Left lung (tissue), 14 donors: ENCODE measurements at places on chromosomes 6 and 20. TPM values are rescaled to one million over a fixed set of nuclear protein-coding genes. Genes with fewer than 3 reads are reported as not detected.

DNA sequence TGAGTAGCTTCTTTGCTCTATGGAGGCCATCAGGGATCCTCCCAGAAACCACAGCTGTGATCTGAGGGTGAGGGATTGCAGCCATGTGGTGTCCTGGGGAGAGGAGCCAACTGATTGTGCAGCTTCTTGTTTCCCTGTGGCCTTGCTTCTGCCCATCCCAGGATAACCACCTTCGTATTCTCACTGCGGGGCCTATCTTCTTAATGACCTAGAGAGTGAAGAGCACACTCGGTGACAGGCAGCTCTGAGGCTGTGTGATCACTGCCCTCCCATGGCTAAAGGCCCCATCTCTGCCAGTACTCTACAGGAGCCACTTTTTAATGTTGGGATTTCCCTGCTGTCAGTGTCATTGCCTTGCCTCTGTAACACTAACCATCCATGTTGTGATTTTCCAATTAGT is 5.3 kb upstream of the RAET1L start:
- H3K4me1 ChIP-seq = peaks cover 5% of the 10 kb centered on the region
- H3K4me3 ChIP-seq = no peak overlapping the region
- H3K36me3 ChIP-seq = no peaks in the 10 kb centered on the region

DNA sequence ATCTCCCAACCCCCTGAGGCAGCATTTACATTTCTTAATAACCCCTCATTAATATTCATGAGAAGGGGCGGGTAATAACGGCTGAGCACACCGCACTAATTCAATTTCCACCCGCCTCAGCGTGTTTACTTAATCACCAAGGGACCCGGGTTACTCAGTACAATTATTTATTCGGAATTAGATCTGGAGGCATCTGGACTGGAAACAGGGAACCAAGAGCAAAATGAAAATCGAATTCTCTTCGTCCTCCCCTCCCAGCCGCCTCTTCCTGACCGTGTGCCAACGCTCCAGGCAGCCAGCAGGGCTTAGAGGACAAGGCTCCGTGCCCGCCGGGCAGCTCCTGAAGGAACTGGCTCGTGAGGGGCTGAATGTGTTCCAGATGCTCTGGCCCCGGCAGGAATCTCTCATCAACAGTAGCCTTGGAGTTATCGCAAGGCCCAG is 23.5 kb upstream of the CTNNBL1 start:
- no peak overlapping the region for H3K27ac ChIP-seq
- peak overlapping the region; percentile 2 for H3K4me3 ChIP-seq
- H3K27me3 ChIP-seq = peaks cover 18% of the 10 kb centered on the region
- H3K4me1 ChIP-seq = no peaks in the 10 kb centered on the region
- DNase-seq = peak; percentile 21
- no peaks in the 10 kb centered on the region for H3K36me3 ChIP-seq

DNA sequence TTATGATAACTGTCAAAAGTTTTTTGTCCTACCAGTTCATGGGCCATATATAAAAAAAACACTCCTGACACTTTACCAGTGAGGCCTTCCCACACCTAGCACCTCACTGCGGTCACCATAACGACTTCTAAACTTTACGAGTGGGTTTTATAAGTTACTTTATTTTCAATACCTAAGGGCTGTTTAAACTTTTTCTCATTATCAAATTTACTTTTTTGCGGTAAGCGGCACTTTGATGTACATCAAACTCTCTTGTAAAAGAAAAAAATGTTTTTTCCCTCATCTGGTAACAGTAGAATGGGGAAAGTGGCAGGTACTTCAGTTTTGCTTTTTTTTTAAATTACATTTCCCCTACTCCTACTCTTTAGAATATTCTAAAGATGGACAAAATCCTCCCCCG is 36.2 kb downstream of the FYN start:
- H3K4me3 ChIP-seq = no peak overlapping the region
- H3K27ac ChIP-seq = no peak overlapping the region
- H3K27me3 ChIP-seq = no peaks in the 10 kb centered on the region

DNA sequence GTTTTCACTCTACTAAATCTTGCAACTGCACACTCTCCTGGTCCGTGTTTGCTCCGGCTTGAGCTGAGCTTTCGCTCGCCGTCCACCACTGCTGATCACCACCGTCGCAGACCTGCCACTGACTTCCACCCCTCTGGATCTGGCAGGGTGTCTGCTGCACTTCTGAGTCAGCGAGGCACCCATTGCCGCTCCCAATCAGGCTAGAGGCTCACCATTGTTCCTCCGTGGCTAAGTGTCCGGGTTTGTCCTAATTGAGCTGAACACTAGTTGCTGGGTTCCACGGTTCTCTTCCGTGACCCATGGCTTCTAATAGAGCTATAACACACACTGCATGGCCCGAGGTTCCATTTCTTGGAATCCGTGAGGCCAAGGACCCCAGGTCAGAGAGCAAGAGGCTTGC is 98.6 kb upstream of the GPR6 start:
- no peaks in the 10 kb centered on the region for H3K4me1 ChIP-seq
- DNase-seq = no peak
- no peaks in the 10 kb centered on the region for H3K27me3 ChIP-seq
- no peaks in the 10 kb centered on the region for H3K36me3 ChIP-seq

DNA sequence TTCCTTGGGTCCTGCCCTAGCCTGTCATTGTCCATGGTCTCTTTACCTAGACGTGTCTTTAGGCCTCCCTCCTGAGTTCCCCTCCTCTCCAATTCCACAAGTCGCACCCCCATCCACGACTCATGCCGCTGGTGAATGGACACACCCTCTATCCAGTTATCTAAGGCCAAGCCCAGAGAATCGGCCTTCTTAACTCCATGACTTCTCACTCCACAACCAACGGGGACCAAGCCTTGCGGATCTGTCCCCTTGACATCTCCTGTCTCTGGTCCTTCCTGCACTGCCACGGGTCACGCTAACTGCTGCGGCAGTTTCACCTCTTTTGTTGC is 7.0 kb upstream of the RREB1 start:
- no peaks in the 10 kb centered on the region for H3K36me3 ChIP-seq
- no peak for DNase-seq
- no peaks in the 10 kb centered on the region for H3K4me1 ChIP-seq
- H3K27me3 ChIP-seq = no peaks in the 10 kb centered on the region

DNA sequence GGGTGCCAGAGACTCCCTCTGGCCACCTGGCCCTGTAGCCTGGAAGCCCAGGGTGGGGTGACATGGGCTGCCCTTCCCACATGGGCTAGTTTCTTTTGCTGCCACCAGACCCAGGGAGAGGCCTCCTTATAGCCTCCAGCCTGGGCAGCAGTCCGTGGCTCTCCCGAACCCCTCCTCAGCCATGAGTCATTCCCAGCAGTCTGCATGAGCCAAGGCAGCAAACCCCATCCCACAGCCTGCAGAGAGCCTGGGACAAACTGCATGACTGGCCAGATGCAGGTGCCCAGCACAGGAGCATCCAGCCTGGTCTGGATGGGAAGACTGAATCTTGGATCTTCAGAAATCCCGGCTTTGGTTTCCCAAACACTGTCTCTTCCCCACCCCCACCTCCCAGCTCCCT is 75.7 kb downstream of the MRPL14 start:
- H3K27me3 ChIP-seq = no peaks in the 10 kb centered on the region
- H3K4me1 ChIP-seq = peaks cover 28% of the 10 kb centered on the region
- no peak for DNase-seq
- no peaks in the 10 kb centered on the region for H3K36me3 ChIP-seq

GRCh38 chr6:146433881-146434731 is 109.5 kb upstream of the RAB32 start:
- no peaks in the 10 kb centered on the region for H3K36me3 ChIP-seq
- peak overlapping the region; percentile 26 for H3K4me3 ChIP-seq
- H3K27me3 ChIP-seq = peaks cover 7% of the 10 kb centered on the region
- H3K27ac ChIP-seq = no peak overlapping the region

GRCh38 chr6:107594736-107595135 is 104.8 kb downstream of the SOBP start:
- no peak for DNase-seq
- H3K36me3 ChIP-seq = no peaks in the 10 kb centered on the region
- no peak overlapping the region for H3K27ac ChIP-seq
- no peak overlapping the region for H3K4me3 ChIP-seq

- H3K36me3 ChIP-seq = no peaks in the 10 kb centered on the region
- no peaks in the 10 kb centered on the region for H3K27me3 ChIP-seq
- DNase-seq = no peak
- no peak overlapping the region for H3K4me3 ChIP-seq
Measured at GRCh38 chr6:15255481-15255880, 9.6 kb downstream of the JARID2 start.

- peak overlapping the region; percentile 99 for H3K27ac ChIP-seq
- no peak overlapping the region for H3K4me3 ChIP-seq
- no peak for DNase-seq
- H3K36me3 ChIP-seq = no peaks in the 10 kb centered on the region
- H3K27me3 ChIP-seq = no peaks in the 10 kb centered on the region
Measured at GRCh38 chr20:31717478-31718201, 5.0 kb downstream of the BCL2L1 start.

- no peaks in the 10 kb centered on the region for H3K27me3 ChIP-seq
- no peaks in the 10 kb centered on the region for H3K36me3 ChIP-seq
- no peak overlapping the region for H3K27ac ChIP-seq
Measured at GRCh38 chr6:35453236-35453635, 1.1 kb downstream of the FANCE start.

DNA sequence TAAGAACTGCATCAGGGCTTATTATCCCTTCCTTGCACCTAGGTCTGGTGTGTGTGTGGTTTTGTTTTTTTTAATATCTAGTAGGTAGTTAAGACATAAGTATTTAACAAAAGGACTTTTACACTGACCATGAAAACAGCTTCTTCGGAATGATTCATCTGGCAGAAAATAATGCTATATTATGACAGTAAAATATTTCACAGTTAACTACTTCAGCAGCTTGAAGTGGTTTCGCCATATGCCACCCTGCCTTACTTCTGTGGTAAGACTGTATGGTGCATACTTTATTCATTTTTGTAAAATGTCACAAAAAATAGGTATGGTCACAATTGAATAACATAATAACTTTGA is 858 bp upstream of the PTPRK start:
- H3K4me3 ChIP-seq = peak overlapping the region; percentile 54
- DNase-seq = no peak
- peak overlapping the region; percentile 84 for H3K27ac ChIP-seq
- H3K4me1 ChIP-seq = peaks cover 24% of the 10 kb centered on the region

- H3K27me3 ChIP-seq = no peaks in the 10 kb centered on the region
- no peak for DNase-seq
- H3K27ac ChIP-seq = no peak overlapping the region
- no peaks in the 10 kb centered on the region for H3K36me3 ChIP-seq
- H3K4me3 ChIP-seq = no peak overlapping the region
Measured at GRCh38 chr6:136520517-136520916, 29.7 kb downstream of the MAP7 start.

- H3K27ac ChIP-seq = no peak overlapping the region
- H3K4me1 ChIP-seq = no peaks in the 10 kb centered on the region
- H3K27me3 ChIP-seq = no peaks in the 10 kb centered on the region
- no peak overlapping the region for H3K4me3 ChIP-seq
- DNase-seq = no peak
Measured at GRCh38 chr6:121759370-121759769, 323.9 kb downstream of the GJA1 start.

DNA sequence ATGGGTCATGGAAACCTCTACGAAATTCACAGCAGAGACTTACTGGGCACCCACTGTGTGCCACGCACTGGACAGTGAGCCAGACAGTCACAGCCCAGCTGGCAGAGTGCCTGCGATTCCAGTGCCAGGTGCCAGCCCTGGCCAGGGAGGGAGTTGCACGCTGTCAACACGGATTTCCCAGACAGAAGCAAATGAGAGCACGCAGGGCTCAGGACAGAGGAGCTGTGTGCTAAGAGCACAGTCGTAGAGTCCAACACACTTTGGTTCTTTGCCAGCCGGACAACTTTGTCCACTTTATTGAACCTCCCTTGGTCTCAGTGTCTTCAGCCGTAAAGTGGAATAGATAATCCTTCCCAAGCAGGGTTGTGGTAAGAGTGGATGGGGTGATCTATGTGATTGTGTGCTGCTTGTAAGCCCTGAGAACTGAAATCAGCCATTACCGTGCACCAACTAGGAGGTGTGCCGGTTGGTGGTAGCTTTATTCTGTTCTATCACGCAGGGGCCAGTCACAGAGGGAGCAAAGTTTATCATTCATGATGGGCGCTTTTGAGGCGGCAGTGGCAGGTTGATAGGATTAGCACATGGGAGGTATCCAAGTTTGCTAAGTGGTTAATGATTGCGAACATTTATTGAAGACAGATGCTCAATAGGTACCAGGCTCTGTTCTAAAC is 40.6 kb downstream of the SIRPA start:
- H3K27me3 ChIP-seq = no peaks in the 10 kb centered on the region
- peaks cover 59% of the 10 kb centered on the region for H3K36me3 ChIP-seq
- no peak for DNase-seq

DNA sequence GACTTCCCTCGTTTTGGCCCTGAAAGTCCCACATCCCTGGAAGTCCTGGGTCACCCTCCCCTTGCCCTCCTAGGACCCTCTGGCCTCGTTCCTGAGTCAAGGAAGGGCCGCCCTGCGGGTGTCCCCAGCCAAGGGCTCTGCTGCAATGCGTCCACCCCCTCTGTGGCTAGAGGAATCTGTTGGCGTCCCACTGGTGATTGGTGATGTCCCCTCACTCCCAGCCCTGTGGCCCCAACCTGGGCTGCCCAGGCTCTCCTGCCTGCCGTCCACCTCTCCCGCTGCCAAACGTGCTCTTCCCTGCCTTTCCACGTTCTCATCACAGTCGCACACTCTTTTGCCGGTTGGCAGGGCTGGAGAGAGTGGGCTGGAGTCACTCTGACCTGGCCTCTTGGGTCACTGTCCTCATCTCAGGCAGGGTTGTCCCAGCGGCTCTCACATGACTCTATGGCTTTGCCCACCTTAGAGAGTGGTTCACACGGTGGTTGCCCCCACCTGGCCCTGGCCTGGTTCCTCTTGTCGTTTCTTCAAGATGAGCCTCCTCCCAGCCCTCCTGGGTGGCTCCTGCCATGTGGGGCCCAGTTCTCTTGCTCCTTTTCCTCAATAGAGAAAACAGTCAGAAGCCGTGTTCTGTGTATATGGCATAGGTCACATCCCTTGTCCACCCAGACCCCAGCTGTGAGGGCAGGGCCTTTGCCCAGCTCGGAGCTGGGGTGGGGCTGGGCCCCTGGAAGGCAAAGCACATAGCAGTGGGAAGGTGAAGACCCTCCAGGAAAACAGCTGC is 100.9 kb downstream of the TMEM242 start:
- no peak for DNase-seq
- no peaks in the 10 kb centered on the region for H3K36me3 ChIP-seq
- H3K4me1 ChIP-seq = peaks cover 6% of the 10 kb centered on the region
- H3K4me3 ChIP-seq = no peak overlapping the region

Gene SLC17A9
- 18.1 TPM for total RNA-seq

Gene TSBP1
- not detected for total RNA-seq

Gene LZTS3
- 12.3 TPM for total RNA-seq

Gene NECAB3
- 53.7 TPM for total RNA-seq

Gene TBC1D32
- 6.6 TPM for total RNA-seq

Gene DDO
- total RNA-seq = 2.3 TPM

Gene CLDN20
- total RNA-seq = not detected

Gene KCNQ2
- not detected for total RNA-seq

Gene MAP7
- total RNA-seq = 16.8 TPM
